ENCODE measurements at places on chromosomes 16 and 17.
A peak's percentile ranks its signal among the peaks of the same experiment; 100 is the strongest.

DNA sequence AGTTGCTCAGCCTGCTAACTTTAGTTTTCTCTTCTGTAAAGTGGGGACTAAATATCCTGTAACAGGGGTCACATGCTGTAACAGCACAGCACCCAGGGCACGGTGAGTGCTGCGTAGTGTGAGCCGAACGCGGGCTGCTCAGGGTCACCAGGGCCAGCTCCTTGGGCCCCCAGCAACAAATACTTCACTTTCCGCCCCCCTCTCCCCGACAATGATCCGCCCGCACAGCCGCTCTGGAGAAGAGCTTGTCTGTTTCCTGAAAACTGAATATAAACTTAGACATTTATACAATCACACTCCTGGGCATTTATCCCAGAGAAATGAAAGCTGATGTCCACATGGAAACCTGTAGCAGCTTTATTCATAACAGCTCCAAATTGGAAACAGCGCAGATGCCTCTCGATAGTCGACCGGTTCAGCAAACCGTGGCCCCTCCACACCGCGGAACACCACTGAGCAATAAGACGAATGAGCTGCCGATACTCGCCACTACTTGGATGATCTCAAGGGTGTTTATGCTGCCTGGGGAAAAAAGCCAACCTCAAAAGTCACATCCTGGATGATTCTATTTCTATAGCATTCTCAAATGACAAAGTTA, 267.2 kb downstream of the PARN start:
- peak; percentile 37 for DNase-seq

DNA sequence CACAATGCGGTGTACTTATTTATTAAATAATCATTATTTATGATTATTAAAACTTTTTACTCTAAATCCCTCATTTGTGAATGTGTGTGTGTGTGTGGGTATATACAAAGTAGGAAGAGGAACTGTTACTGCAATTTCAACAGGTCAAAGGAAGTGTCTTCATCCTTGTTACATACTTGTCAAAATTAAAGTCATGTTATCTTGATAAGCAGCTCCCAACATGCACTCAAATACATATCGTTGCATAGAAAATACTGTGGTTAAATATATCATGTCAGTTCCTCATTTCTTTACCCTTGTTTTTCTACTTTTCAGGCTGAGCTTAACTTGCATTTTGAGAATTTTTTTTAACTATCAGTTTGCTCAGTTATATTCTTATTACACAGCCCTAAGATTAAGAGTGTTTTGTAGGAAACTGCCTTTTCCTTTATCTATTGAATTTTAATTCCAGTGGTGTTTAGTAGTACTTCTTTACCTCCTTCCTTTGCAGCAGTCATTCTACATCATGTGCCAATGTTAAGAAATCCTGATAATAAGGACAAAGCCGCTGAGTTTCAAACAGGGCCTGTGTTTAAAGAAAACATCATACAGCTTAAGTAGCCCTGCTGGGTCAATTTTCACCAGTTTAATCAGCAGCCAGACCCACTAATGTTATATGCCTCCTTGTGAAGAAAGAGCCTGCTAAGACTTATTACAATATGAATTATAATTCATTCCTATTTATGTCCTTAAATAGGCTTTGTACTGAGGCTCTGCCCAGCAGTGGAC, 7.2 kb downstream of the EFCAB5 start:
- no peak for DNase-seq

DNA sequence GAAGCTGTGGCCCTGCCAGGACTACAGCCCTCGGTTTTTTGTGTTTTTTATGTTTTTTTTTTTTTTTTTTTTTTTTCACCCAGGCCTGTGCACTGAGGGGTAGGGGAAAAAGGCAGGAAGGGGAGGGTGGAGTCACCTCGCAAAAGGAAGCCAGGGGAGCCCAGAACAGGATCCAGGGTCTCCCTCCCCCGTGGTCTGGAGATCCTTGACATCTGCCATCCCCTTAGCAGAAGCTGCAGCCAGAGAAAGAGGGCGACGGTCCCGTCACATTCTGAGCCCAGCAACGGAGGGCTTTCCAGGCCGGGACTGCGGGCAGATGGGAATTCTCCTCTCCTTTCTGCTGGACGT, 29.1 kb upstream of the PHOSPHO1 start:
- DNase-seq, result no peak

DNA sequence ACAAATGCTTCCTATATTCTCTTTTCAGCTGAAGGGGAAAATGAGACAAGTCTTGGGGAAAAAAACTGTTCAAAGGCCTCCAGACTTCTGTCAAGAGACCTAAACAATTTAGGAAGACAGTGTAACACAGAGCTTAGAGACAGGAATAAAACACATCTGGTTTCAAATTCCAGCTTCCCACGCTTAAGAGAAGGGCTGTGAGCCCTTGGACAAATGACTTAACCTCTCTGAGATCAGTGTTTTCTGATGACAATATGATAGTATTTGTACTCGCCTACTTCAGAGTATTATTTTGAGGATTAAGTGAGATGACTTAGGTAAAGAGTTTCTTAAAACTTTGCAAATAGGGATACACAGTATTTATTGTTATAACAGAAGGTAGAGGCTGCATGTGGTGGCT, 29.5 kb downstream of the SMURF2 start:
- peak; percentile 62 for DNase-seq

DNA sequence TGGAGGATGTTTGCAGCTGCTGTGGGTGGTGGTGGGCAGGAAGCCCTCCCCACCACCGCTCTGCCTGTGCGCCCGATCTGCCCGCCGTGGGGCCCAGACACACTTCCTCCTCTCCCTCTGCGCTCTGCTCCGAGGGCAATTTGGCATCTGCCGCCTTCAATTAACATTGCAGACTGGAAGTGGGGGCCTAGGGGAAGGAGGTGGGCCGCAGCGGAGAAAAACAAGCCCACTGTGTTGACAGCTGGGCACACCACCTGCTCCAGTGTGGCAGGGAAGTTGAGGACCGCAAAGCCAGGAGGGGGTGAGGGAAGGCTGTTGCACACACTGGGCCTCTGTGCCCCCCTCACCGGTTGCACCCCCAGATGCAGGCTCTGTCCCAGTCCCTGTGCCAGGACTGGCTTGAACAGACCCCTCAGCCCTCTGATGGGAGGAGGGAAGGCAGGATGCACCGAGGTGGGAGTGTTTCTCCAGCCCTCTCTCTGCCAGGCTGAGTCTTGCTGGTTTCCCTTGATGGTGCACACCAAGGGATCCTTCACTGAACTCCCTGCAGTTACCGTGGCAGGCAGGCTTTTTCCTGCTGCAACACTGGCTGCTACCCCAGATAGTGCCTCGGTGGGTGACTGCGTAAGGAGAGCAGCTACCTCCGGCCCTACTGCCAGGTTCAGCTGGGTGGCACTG, 72.8 kb upstream of the MED9 start:
- no peak for DNase-seq

DNA sequence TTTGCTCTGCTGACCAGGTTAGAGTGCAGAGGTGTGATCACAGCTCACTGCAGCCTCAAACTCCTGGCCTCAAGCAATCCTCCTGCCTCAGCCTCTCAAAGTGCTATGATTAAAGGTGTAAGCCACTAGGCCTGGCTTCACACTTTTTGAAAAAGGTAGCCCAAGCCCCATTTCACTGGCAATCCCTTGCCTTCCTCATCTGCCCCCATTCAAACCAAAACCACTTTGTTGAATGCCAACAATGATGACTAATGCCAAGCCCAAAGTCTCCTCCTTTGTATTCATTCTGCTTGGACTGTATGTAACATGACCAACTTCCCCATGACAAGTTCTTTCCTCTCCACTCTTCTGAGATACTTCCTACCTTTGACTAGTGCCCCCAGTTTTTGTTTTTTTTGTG, 33.1 kb downstream of the N4BP1 start:
- no peak for DNase-seq

DNA sequence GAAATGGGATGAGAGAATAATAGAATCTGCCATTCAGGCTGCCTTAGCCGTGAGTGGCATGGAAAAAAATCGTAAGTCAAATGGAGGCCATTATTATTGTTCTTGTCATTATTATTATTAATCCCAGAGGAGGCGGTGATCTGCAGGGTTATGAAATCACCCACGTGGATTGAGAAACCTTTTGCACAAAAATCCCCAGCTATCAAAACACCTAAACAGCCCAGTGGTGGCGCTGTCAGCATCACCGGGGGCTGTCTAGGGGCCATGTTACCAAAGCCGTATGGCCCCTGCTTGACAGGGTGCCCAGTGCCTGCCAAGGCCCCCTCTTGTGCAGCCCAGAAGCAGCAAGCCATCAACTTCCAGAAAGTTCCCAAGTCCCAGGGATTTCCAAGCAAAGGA, 25.2 kb downstream of the CNGB1 start:
- DNase-seq, result peak; percentile 48

GRCh38 chr16:48580925-48581500, 29.0 kb downstream of the N4BP1 start:
- DNase-seq, result no peak

DNA sequence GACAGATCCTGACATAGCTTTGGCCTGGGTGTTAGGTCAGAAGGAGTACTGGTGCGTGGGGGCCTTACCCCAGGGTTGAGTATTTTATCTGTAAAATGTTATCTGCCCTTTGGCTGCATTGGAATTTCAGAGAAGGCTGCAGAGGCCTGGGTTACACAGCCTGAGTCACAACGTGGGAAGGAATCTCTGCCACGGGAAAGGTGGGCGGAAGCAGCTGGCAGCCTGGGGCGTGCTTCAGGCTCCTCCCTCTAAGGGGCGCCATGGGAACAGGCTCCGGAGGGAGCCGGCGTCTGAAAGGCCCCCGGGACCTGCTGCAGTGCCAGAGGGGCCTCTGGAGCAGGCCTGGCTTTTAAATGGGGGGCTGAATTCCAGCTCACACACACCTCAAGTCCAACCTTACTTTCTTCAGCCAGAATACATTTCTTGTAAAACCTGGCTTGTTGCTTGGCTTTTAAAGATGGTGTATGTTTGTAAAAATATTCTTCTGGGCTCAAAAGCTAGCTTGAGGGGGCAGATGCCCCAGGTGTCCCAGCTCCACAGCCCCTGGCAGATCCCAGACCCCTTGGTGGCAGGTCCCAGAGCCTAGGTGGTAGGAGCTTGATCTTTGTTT, 142.2 kb downstream of the RAB11FIP4 start:
- DNase-seq, result peak; percentile 71

- DNase-seq, result no peak
Measured at GRCh38 chr16:914440-914839, 56.3 kb downstream of the LMF1 start.

- no peak for DNase-seq
Measured at GRCh38 chr16:77063676-77064016, 127.3 kb upstream of the MON1B start.

DNA sequence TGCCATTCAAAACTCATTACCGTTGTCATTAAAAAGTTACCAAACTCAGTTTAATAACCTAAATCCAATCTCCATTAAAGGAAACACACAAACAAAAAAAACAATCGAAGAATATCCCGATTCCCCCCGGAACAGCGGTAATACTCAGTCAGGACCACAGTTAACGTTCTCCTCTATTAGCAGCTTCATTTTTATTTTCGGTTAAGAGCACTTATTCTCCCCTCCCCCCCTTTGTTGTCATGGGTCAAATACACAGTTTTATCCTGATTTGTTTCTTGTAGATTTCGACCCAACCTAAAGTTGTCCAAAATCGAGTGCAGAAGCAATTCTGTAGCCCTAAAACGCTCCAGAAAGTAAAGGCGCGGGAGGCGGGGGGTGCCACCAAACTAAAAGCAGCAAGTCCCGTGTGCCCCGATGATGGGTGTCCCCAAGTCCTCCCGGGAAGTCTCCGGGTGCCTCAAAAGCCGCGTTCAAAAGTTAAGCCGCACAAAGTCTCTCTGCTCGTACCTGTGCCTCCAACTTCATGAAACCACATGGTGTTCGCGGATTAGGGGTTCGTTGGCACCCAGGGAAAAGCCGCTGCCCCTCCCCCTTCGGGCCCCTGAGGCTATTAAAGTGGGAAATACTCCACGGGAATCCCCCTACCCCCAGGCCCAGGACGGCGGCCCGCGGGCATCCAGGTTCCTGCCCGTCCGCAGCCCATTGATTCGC, 996 bp downstream of the SUMO2 start:
- peak; percentile 41 for DNase-seq

DNA sequence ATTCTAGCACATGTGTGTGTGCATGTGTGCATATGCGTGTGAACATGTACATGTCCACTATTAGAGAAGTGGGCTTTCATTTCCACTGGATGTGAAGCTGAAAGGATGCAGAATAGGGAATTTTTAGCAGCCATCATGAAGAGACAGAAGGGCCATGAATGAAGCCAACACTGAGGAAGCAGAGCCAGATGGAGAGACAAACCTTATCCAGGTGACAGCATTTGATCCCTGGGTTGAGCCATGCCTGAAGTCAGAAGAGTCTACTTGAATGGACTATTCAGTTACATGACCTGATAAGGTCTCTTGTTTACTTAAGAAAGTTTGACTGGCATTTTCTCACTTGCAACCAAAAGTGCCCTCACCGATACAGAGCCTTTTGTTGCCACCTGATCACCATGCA, 88.4 kb downstream of the ASIC2 start:
- no peak for DNase-seq

DNA sequence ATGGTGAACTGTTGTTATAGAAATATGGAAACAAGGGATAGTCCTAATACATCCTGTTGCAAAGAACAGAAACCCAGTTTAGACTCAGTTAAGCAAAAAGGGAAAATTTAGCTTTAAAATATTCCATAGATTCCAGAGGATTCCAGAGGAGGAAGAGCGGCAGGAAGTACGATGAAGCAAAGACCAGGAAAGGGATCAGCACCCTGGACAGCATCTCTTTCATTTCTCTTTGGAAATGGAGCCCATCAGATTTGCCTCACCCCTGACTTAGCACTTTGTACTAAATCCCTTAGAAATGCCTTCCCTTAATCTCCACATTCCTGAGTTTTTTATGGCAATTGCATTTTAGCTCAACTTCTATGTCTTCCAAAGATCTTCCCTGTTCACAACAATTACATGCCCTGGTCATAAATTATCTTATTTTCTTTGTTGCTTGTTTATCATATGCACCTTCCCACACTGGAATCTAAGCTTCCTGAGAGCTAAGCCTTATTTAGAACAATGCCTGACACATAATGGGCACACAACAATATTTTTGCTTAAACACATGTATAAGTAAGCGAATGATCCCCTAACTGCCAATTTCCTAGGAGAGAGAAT, 150.0 kb upstream of the RBFOX1 start:
- DNase-seq, result no peak

DNA sequence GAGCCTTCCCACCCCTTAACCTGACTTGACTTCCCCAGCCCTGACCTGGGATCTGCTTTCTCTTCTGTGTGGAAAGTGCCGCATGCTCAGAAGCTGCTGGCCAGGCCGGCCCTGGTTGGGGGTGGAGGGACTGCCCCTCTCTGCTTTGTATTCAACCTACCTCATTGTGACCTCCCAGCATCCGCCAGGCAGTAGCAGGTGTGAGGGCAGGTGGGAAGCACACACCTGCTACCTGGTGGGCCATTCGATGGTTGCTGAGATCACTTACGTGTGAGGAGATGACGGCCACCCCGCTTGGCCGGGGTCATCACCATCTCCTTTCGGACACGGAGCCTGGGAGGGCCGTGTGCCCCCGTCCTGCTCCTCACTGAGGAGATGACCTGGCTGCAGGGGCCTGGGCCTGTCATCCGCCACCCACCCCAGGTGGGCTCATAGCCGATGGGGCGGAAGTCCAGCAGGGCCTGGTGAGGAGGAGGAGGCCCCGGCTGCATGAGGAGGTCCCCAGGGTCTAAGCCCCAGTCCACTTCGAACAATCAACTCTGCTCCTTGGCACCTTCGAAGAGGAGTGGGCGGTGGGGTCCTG, 7.1 kb downstream of the CPNE7 start:
- no peak for DNase-seq

All from choroid plexus epithelial cell (primary cell).